ENCODE measurements at places on chromosomes 16 and 17.
A peak's percentile ranks its signal among the peaks of the same experiment; 100 is the strongest.

DNA sequence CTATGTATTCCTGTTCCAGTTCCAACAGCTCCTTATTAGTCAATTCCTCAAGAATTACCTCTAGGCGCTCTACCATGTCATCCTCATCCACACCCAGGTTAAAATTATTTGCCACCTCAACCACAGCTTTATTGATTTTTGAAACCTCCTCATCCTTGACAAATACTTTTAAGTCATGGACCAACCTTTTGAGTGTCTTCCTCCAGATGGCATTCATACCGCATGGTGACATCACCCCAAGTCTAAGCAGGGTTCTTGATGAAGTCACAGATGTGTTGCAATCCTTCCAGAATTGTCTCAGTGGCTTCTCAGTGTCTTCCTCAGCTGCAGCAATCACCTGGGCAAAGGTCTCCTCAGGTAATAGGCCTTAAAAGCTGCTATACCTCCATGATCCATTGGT lies 40.1 kb downstream of the BCL7C start:
- DNase-seq: no peak

DNA sequence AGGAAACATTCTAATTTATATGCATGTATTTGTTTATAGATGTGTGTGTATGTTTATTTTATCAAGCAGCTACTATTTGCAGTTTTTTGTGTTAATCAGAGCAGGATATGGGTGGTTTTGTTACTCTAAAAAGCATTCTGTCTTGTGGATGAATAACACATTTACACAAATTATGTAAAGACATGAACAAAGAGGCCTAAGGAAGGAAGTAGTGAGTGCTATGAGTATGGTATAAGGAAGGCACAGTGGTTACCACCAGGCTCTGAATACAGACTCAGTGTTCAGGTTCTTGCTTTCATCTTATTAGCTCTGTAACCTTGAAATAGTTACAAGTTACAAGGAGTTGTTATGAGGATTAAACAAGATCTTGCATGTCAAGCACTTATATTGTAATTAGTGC lies 33.9 kb downstream of the STXBP4 start:
- DNase-seq: no peak

GRCh38 chr16:16127469-16128116 lies 95.7 kb downstream of the ABCC6 start:
- peak; percentile 41 for DNase-seq

DNA sequence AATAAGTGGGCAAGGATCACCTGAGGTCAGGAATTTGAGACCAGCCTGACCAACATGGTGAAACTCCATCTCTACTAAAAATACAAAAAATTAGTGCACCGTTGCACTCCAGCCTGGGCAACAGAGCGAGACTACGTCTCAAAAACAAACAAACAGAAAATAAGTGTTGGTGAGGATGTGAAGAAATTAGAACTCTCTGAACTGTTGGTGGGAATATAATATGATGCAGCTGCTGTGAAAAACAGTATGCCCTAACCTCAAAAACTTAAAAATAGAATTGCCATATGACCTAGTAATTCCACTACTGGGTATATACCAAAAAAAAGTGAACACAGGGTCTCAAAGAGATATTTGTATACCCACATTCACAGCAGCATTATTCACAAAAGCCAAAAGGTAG lies 26.1 kb downstream of the GLG1 start:
- no peak for DNase-seq

DNA sequence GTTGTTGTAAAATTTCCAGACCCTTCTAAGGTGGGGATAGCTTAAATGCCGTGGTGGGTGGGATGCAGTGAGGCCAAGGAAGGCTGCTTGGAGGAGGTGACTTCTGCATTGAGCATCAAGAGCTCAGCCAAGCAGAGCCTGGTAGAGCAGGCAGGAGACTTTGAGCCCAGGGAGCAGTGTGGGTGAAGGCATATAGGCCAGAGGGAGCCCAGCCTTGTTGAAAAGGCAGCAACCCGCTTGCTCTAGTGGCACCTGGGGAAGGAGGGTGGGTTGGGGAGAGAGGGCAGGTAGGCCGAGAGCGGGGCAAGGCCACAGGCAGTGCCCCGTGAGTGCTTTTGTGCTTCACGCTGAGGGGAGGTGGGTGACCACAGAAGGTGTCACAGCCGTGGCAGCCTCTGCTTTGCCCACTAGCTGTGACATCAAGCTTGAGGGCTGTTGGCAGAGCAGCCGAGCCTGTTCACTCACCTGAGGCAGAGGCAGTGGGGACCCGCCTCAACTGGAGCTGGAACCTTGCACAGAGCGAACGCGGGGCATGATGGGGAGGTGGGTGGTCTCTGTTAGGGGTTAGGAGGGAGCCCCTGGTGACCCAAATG lies 56.1 kb downstream of the IRF8 start:
- DNase-seq: no peak

- DNase-seq: no peak
Measured at GRCh38 chr16:70398177-70398743, 40.6 kb downstream of the ST3GAL2 start.

- no peak for DNase-seq
Measured at GRCh38 chr17:81261582-81262336, 22.6 kb downstream of the NDUFAF8 start.

DNA sequence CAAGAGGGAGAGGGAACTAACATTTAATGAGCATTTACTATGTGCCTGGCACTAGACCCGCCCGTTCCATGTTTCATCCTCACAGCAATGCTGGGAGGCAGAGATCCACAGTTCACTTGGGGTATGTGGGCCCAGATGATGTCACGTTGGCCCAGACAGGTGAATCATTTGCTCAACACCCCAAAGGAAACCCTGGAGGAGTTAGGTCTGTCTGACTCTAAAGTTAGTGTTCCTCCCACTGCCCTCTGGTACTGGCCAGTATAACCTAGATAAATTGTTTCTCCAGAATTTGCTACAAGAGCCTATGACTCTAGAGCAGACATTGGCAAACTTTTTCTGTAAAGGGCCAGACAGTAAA lies 164.6 kb downstream of the VPS53 start:
- DNase-seq: no peak

Data from NCI-H2081 (cell line).